CD8-positive, alpha-beta memory T cell (primary cell): ENCODE measurements at places on chromosomes 1 and 21. TPM values are rescaled to one million over a fixed set of nuclear protein-coding genes. Genes with fewer than 3 reads are reported as not detected.

Gene LCE6A
- not detected for total RNA-seq

GRCh38 chr1:233909195-233909594, 4.7 kb downstream of the SLC35F3 start:
- no peak for DNase-seq

Gene NOC2L
- total RNA-seq: 175 TPM

GRCh38 chr1:91325456-91325855, 79.2 kb downstream of the HFM1 start:
- no peak for DNase-seq

GRCh38 chr21:29290240-29290639, 8.5 kb upstream of the BACH1 start:
- no peak for DNase-seq

- no peak for DNase-seq
Observed at GRCh38 chr21:24781146-24781545, 826.1 kb downstream of the MRPL39 start.

Gene UROD
- 89.9 TPM for total RNA-seq

DNA sequence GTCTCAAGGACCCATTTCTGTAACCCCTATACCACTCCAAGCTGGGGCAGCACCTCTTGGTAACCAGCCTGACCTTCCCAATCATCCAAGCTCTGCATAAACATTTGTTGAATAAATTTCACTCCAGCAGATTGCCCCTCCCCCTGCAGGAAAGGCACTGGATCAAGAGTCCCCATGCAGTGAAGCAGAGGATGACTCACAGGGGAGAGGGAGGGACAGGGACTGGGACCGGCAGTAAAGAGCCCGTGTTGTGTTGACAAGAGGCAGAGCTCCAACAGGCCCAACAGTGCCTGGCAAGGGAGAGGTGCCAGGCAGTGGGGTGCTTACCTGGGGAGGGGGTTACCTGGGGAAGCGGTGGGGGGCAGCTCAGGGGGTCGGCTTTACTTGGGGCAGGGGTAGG, 32.3 kb downstream of the SLC9A1 start:
- DNase-seq: no peak

DNA sequence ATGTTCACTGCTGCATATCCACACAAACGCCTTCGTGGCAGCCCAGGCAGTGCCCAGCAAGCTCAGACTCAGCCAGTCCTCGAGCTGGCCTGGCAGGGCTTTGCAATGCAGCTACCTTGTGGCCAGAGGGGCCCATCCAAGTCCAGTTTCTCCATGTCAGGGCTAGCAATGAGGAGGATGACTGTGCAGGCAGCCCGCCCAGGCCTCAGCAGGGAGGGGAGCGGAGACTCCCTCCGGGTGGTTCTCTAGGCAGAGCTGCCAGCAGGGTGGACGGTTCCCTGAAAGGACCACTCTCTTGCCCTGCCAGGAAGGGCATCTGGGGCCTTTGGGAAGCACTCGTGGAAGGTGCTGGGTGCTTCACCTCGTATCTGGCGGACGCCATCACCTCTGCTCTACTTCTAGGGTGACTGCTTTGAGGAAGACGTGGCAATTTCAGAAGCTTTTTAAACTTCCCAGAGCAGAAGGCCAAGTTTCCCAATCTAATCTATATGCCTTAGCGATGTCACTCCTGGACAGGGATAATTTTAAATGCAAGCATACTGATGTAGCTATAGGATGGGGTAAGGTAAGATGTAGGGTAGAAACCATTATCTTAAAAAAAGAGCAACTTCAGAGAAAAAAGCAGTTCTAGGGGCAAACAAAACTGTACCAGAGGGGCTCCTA, 56.2 kb downstream of the RUNX1 start:
- no peak for DNase-seq

- DNase-seq: no peak
Observed at GRCh38 chr21:40686526-40686925, 160.4 kb downstream of the DSCAM start.

Gene ATP6V1G3
- total RNA-seq: not detected

DNA sequence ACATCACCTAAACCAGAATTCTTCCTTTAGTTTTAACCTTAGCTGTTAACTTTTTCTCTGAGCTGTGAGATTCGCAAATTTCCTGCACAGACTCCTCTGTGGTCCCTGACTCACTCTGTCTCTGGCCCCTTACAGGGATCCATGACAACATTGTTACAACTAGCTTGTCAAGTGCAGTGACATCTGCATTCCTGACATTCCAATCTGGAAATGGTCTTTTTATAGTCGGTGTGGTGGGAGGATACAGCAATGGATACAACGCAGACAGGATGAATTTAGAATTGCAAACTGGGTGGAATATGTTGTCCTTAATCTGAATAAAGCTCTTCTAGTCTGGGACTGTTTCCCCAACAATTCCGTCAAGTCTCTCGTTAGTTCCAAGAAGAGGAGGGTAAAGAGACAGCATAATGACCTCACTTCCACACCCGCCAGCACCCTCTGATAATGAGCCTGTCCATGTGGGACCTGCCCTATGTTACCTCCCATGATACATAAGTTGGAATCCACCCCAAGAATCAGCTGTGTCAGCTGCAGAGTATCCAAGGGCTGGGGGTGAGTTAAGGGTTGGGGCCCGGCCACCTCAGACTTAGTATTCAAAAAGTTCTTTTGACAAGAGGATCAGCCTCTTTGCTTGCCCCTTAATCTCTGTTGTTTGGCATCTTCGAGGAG, 49.4 kb downstream of the ILDR2 start:
- DNase-seq: no peak

DNA sequence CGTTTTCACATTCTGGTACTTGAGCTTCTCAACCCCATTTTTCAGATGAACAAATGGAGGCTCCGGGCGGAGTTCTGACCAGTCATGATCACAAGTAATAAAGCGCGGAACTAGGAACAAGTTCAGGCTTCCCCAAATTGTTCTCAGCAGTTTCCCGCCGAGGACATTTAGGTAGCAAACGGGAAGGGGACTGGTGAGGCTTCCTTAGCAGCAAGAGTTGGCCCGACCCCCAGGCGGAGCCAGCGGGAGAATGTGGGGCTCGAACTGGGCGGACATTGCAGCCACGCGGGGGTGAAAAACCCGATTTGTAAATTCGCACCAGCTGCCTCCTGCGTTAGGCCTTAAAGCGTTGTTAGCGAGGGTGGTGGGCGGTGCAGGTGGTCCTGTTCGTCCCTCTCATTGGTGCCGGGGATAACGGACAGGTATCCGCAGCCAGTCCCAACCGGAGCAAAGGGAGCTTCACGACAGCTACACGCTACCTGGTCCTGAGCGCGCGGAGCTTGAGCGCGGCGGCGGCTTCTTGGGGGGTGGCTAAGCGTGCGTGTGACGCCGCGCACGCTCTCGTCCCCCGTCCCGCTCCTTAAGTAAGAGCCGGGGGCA, 15.3 kb downstream of the SEMA6C start:
- peak; percentile 61 for DNase-seq

GRCh38 chr1:37513795-37514349, 694 bp downstream of the MEAF6 start:
- DNase-seq: peak; percentile 69
